ENCODE measurements at places on chromosomes 16 and 17.

- DNase-seq: no peak
These were observed 76.0 kb upstream of the ZNF423 start for GRCh38 chr16:49931916-49932315.

DNA sequence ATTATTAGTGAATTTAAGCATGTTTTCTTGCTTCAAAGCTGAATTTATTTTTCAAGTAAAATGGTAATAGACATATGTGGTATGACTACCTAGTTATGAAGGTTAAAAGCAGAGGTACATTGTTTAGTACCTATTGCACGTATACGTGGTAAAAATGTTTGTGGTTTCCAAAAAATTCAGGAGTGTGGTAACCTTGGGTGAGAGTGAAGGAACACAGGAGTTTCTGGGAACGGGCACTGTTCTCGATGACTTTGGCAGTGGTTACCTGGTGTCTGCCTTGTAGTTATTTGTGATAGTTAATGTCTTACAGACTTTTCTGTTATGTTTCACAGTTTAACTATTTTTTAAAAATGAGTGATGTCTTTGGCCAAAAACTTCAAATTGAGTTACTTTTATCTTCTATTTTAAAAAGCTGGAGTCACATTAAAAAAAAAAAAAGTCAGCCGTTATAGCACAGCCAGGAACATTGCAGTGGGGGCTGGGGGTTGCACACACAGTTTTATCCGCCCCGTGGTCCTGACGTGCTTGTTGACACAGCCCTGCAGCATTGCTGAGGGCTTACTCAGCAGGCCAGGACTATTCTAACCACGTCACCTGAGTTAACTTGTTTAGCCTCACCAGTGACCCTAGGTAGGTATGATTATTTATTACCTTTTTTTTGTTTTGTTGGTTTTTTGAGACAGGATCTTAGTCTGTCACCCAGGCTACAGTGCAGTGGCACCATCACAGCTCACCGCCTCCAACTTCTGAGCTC, 10.9 kb downstream of the JPT2 start:
- DNase-seq: no peak

GRCh38 chr17:72465191-72466024, 344.6 kb downstream of the SOX9 start:
- peak; percentile 41 for DNase-seq

GRCh38 chr16:46916980-46917379, 32.8 kb downstream of the GPT2 start:
- DNase-seq: no peak

GRCh38 chr17:67836205-67836987, 11.1 kb downstream of the BPTF start:
- DNase-seq: no peak

GRCh38 chr16:14284930-14285512, 213.9 kb downstream of the MRTFB start:
- DNase-seq: peak; percentile 24

DNA sequence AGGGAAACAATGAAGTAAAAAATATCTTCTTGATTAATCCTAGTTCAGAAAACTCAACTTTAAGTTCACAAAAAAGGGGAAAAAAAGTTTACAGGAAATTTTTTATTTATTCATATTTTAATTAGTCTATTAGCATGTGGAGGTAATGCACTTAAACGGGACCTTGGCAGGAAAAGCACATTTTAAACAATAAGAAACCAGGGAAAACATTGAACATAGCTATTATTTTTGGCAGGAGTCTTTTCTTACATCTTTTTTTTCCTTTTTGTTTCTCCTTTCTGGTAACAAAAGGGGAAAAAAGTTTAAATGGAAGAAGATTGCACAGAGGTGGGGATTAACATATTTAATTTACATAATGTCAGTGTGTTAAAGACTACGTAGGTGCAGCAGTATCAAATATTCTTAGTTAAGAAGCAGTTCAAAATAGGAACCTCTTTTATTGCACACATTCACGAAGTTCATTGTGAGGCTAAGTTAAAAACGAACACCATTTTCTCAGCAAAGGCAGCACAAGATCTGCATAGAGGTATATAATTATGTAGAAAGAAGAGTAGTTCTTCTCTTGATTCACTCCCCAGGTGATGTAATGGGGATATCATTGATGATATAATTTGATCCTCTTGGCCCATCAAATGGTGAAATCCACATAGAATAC, 940.5 kb downstream of the CDH11 start:
- DNase-seq: no peak

DNA sequence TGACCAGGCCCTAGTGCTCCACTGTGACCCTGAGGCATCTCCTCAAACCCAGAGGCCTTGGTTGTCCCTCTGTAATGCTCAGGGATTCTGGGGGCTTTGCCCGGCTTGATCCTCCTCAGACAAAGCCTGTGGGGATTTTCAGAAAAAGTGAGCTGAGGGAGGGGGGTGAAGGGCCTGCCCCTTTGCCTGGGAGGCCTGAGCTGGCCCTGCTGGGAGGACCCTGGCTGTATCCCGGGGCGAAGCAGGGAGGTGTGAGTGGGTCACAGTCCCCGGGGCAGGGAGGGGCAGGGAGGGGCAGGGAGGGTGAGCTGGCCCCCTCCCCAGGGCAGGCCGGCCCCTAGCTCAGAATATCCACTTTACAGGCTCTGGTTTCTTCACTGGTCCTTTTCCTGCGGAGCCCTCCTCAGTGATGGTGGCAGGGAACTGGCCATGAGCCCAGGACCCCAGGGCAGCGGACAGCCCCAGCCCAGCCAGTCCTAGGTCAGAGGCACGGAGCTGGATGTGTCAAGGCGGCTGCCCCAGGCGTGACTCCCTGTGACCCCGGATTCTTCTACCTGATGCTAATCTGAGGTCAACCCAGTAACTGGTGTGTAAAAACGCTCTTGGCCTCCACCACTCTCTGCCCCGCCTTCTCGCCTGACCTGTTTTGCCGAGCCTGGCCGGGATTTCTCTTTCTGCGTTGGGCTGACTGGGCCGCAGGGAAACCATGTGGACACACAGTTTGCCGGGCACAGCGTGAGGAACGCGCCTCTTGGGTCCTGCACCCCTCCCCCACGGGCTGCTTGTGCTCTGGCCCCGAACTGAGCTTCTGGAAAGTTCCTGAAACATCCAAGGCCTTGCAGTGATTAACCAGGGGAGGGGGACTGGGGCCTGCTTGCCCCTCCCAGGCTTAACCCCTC, 5.8 kb upstream of the FASN start:
- no peak for DNase-seq

DNA sequence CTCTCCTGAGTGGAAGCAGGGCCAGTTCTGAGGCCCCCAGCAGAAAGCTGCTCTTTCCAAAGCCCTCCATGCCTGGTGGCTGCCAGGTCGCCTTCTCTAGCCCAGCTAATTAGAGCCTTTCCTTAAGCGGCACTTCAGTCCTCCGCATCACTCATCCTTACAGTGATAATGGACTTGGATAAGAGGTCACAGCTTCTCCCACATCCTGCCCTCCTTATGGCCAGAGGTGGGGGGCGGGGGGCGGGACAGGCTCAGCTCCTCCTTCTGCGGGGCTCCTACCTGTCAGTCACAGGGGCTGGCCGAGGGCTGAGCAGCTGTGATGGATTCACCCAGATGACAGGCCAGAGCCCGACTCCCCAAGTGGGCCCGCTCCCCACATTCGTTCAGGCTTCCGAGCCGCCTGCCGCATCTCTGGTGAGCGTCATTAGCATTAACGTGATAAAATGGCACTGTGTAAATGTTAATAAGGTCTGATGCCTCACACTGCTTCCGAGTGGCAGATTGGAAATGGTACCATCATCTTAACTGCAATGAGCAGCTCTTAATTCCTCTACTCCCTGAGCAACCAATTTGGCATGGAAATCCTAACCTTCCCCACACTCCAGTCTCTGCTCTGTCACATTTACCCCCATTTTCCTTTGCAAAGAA, 41.3 kb downstream of the GRIN2C start:
- DNase-seq: no peak

DNA sequence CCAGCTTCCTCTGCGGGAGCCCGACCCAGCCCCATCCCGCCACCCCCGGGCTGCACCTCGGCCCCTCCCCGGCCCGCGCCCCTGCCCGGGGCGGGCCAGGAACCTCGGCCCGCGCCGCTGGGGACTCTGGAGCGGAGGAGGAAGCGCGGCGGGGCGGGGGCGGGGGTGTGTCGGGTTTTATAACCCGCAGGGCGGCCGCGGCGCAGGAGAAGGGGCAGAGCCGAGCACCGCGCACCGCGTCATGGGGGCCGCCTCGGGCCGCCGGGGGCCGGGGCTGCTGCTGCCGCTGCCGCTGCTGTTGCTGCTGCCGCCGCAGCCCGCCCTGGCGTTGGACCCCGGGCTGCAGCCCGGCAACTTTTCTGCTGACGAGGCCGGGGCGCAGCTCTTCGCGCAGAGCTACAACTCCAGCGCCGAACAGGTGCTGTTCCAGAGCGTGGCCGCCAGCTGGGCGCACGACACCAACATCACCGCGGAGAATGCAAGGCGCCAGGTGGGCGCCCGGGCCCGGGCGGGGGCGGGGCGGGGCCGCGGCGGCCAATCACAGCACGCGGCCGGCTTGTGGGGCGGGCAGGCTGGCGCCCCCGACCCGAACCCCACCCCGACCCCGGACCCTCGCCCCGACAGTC, at the start of gene ACE:
Gene ACE (plus strand): TSS at position 208 of the 626 bp plus-strand sequence. CDS start 34 bp downstream, at position 242.
- no peak for DNase-seq

GRCh38 chr16:70740914-70741782, 55.3 kb upstream of the MTSS2 start:
- peak; percentile 94 for DNase-seq

- DNase-seq: no peak
These were observed 137.2 kb downstream of the SNX29 start for GRCh38 chr16:12113523-12114345.

DNA sequence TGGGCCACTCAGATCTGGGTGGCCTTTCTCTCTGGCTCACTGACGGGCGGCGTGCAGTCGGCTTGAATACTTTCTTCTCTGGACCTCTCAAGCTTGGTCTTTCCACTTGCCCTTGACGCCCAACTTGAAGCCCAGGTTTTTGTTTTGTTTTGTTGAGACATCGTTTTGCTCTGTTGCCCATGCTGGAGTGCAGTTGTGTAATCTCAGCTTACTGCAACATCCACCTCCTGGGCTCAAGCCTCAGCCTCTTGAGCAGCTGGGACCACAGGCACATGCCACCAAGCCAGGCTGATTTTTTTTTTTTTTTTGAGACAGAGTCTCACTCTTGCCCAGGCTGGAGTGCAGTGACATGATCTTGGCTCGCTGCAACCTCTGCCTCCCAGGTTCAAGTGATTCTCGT, 22.7 kb upstream of the KIF19 start:
- DNase-seq: no peak

GRCh38 chr17:40900809-40901356, 15.8 kb upstream of the KRT20 start:
- no peak for DNase-seq
